Kasumi-1 (cell line): ENCODE measurements at places on chromosomes 1 and 21.

DNA sequence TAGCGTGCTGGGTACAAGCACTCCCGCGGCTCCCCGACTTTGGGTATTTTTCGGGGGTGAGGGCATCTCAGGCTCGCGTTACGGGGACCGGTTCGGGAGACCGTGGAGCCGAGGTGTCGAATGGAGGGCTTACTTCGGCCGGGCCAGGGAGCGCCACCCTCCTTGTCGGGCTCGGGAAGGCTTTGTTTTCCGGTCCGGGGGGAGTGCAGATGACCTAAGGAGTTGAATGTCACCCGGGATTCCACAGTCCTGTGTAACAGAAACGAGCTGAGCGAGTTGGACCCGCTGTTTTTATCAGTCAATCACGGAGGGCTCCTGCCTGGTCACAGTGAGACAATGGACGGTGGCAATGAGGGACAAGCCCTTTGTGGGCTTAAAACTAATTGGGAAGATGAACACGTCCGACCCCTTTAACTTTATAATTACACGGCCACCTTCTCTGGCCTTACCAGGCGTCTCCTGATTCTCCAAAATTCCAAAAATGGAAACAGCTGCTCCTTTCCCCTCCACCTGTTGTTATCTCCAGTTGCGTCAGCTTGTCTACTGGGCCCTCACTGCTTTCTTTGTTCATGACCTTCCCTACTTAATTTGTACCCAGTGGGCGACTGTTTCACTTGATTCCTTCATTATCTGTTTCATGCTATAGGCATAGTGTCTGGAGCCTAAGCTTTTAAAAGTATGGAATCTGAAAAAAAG, 929 bp upstream of the TRIM45 start:
- DNase-seq, result no peak

- no peak for DNase-seq
These were observed 12.8 kb upstream of the CASQ2 start for GRCh38 chr1:115781343-115781742.

- no peak for DNase-seq
These were observed 33.6 kb downstream of the CC2D1B start for GRCh38 chr1:52332411-52332810.

DNA sequence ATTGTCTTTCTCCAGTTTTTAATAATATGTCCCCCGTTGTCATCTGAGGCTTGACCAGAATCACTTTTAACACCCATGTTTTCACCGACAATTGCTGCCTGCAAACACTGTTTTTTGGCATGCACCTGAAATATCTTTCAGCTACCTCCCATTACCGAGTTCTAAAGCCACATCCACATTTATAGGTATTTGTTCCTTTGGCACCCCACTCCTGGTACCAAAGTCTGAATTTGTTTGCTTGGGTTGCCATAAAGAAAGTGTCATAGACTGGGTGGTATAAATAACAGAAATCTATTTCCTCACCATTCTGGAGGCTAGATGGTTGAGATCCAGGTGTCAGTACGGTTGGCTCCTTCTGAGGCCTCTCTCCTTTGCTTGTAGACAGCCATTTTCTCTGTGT, 94.2 kb downstream of the OBSCN start:
- no peak for DNase-seq

DNA sequence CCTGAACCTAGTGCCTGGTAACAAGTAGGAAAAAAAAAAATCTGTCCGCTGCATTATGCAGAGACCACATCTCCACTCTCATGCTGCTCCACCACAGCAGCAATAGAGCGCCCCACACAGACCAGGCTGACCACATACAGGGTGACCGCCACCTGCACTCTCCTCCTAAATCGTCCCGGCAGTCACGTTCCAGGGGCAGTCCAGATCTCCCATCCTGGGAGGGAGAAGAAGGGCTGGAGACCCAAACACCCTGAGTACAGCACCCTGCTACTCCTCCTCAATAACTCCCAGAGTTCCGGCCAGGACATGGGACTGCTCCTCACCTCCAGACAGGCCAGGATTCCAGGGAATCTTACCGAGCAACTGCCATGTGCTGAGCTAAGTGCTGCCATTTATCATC, 15.3 kb downstream of the URB1 start:
- DNase-seq, result no peak

DNA sequence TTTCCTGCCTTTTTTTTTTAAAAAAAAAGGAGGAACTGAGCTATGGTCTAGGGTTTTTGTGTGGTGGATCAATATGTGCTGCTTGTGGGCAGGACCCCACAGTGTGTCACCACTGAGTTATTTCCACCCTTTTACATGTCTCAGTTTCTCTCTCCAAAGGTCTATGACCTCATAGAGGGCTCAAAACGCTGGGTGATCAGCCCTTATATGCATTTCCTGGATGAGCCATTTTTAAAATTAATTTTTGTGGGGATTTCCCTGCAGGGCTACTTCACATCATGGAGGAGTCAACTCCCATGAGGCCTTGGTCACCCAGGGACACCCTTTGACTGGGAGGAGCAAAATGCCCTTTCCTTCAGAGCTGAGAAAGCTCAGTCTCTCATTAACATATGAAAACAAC, 20.7 kb upstream of the HAO2 start:
- DNase-seq, result no peak

DNA sequence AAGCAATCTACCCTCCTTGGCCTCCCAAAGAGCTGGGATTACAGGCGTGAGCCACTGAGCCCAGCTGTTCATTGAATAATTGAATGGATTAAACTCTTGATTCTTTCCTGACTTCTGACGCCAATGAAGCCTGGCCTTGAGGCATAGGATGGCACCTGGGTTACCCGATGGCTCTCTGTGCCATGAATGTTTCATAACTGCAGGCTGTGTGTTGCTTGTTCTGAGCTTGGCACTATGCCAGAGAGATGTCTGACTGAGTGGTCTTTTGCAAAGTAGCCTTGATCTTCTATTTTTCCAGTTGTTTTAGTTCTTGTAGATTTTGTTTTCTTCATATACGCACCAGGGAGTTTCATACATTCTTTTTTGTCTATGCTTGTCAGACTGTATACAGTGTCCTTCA, 38.5 kb upstream of the AK4 start:
- DNase-seq, result no peak

DNA sequence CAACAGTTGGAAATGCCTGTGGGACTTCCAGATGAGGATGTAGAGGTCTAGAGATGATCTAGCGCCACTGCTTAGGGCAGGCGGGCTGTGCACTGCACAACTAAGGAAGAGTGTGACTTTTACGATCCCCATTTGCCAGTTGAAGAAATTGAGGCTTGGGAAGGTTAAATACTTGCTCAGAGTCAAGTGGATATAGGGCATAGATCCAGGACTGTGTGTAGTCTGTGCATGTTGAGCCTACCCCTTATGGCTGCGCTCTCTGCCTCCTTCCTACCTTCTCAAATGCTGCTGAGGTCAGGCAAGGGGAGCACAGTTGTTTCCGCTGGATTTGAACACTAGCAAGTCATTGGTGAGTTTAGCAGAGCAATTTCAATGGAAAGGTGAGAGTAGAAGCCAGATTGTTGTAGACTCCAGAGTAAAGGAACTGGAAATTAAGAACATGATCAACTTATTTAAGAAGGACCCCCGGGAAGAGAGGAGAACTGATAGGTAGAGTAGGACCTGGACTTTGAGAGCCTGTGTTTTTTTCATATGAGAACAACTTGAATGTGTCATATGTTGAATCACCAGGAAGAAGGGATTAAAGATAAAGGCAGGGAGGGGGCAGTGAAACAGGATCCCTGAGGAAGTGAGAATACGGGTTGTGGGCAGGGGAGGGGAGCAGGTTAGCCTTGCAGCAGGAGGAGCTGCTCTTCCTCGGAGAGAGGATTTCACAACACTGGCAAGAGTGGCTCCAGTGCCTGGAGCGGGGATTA, 2.7 kb downstream of the CAPN2 start:
- peak; percentile 61 for DNase-seq

DNA sequence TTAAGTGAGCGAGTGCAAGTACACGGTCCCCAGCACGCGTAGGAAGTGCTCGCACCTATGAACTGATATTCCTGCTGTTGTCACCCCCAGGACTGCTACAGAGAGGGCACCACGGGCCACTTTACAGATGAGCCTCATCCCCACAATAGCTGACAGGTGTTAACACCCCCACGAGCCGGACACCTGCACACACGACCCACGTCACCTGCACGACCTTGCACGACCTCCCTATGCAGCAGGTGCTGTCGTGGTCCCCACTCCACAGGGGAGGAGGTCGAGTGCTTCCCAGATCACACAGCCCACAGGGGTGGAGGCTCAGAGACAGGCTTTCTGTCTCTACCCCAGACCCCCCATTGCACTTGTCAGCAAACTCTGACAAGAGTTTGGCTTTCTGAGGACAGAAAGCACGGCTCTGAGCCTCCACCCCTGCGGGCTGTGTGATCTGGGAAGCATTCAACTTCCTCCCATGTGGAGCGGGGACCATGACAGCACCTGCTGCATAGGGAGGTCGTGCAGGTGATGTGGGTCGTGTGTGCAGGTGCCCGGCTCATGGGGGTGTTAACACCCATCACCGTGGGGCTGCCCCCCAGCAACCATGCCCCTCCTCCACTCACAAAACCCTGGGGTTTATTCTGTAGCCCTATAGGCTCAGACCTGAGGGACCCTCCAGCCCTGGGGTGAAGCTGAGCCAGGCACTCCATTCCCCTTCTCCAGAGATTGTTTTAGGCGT, 80.8 kb downstream of the MATN1 start:
- no peak for DNase-seq

DNA sequence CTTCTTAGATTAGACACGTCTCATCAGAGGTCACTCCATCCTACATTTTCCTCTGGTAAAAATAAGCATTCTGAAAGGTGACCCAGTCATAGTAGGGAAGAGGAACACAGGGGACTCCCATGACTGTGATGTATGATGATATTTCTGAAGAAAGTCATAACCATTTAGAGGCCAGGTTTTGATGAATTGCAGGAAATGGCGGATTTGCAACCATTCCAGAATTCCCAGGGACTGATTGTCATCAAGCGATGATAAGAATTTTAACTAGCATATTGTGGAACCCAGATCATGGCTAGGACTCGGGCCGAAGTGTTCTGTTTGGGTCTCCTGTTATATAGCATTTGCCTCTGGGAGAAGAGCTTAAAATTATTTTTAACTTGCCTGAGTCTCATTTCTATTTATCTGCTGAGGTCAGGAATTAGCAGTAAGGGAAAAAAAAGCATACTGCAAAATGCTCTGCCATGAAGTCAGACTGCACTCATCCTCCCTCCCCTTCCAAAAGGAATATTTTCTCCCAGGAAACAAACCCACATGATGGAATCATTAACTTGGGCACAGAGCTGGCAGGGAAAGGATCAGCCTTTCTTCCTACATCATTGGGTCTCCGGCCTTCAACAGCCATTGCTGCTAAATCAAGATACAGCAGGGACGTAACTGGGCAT, 286.7 kb downstream of the HLX start:
- no peak for DNase-seq

DNA sequence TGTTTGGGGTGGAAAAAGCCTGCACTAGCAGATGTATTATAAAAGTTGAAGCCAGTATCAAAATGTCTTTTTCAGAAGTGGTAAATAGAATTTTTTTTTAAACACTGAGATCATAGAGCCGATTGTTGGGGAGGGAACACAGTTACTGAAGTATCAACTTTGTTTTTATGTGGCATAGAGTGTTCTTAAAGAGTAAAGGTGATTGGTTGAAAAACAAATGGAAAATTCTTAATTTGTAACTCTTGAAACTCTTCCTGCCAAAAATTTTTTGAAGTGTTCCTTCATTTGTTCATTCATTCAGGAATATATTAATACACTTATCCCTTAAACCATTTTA, 83.3 kb downstream of the DISP1 start:
- no peak for DNase-seq

GRCh38 chr1:245650441-245650960, 495.7 kb downstream of the KIF26B start:
- no peak for DNase-seq

DNA sequence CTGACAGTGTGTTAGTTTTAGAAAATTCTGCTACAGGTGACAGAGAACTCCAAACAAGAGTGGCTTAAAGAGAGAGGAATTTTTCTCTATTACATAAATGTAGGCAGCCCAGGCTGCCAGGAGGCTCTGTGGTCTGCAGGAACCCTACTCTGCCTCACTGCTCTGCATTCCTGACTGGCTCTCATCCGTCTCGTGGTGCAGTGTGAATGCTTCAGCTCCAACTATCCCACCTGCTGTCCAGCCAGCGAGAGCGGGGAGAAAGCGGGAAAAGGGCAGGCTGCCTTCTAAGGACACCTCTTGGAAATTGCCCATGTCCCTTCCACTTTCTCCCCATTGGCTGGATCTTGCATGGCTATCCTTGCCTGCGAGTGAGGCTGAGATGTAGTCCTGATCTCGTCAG, 131.3 kb downstream of the PEX14 start:
- DNase-seq, result no peak

DNA sequence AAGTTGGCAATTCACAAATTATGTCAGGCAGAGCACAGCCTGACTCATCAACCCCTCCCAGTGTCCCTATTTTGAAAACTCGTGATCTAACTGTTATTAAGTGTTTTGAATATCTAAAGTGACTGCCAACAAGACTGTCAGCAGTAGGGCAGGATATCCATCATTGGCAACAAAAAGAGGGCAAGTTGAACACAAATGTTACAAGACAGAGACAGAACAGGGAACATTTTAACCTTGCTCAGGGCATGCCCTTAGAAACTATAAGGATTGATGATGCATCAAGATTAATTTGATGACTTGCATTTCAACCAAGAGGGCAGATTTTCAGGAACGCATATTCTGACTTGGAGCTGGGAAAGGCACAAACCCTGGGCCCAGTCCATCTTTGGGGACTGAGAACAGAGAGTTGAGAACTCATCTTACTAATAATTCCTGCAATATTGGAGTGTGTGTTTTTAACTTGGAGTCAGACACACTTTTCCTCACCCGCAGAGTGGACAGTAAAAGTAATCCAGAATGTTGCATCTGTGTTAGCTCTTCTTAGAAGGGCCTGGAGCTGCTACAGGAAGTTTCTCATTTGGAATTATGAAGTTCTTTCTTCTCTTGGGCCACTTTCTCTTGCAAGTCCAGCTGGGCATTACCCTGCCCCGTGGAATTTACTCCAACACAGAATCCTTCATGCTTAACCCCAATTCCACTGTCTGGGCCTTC, 317.2 kb downstream of the LTN1 start:
- no peak for DNase-seq

- DNase-seq, result no peak
These were observed 21.3 kb downstream of the CCDC30 start for GRCh38 chr1:42484382-42484781.

DNA sequence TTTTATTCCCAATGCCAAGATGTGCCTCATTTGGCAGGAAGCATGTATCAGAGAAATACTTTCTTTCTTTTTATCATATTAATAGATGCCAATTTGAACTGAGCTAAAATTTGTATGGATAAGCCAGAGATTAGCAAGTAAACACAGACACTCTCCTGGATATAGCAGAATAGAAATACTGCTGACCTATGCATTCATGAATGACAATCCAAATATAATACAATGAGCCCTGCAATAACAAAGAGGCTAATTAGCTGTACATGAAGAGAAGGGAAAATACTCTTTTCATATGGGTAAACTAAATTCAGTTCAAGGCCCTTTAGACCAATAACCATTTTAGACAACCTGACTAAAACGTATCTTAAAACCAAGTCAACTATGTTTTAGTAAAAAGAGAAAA, 388.1 kb upstream of the NR5A2 start:
- no peak for DNase-seq

- DNase-seq, result no peak
These were observed 359.8 kb downstream of the DUSP10 start for GRCh38 chr1:221381910-221382623.
